ENCODE measurements at places on chromosomes 6 and 20. TPM values are rescaled to one million over a fixed set of nuclear protein-coding genes. Genes with fewer than 3 reads are reported as not detected.

DNA sequence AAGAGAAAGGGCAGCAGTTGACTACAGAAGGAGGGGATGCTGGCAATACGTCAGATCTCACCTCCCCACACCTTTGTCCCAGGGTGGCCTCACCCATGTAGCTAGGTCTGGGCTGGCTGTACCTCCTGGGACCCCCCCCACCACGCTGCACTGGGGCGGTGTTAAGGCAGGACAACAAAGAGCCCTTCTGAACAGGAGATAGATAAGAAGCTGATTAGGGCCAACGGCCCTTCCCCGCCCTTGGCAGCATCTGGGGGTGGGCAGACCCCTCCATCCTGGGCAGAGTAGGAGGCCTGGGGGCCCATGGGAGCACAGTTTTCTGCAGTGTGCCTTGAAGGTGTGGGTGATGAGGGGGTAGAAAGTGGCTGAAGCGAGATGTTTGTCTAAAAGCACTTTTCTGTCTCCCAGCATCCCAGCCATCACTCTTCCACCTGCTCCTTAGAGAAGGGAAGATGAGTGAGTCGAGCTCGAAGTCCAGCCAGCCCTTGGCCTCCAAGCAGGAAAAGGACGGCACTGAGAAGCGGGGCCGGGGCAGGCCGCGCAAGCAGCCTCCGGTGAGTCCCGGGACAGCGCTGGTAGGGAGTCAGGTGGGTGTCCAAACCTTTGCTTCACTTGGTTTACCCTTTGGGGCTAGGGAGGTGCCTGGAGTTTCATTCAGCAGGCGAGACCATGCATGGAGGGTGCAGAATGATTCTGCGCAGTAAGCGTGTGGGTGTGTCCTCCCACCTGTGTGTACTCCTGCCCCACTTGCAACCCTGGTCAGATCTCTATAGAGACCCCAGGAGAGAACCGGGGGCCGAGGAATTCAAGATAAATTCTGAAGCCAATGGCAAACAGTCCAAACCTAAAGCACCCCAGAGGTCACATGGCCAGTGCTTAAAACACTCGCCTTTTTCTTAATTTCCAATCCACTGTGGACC is 3.9 kb downstream of the HMGA1 start:
- H3K27ac ChIP-seq, result peak overlapping the region; percentile 70
- DNase-seq, result no peak
- H3K4me1 ChIP-seq, result peaks cover 31% of the 10 kb centered on the region
- H3K4me3 ChIP-seq, result peak overlapping the region; percentile 98
- no peaks in the 10 kb centered on the region for H3K27me3 ChIP-seq

- no peak for DNase-seq
- H3K4me1 ChIP-seq, result no peaks in the 10 kb centered on the region
- H3K36me3 ChIP-seq, result no peaks in the 10 kb centered on the region
- no peak overlapping the region for H3K4me3 ChIP-seq
Observed at GRCh38 chr20:1345030-1345755, 16.3 kb upstream of the SDCBP2 start.

DNA sequence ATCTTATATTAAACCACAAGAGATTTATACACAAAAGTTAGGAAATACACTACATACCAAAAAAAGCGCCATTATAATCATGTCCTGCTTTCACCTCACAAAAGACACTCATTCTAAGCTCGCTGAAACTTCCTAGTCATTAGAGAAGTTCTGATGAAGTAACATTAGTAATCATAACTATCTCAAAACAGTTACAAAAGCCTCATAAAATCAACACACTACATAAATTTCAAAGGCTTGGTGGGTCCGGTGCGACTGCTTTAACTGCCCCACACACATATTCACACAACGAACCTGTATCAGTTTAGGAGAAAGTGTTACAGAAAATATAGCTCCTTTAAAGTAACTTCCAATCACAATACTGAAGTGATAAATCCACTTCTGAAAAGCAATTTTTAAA is 1.9 kb downstream of the PHIP start:
- H3K36me3 ChIP-seq, result no peaks in the 10 kb centered on the region
- peaks cover 36% of the 10 kb centered on the region for H3K4me1 ChIP-seq
- no peaks in the 10 kb centered on the region for H3K27me3 ChIP-seq
- no peak for DNase-seq

The CENPW gene
- 23.7 TPM for total RNA-seq

- H3K4me1 ChIP-seq, result peaks cover 9% of the 10 kb centered on the region
- no peak overlapping the region for H3K4me3 ChIP-seq
- H3K27me3 ChIP-seq, result no peaks in the 10 kb centered on the region
- no peak for DNase-seq
- no peaks in the 10 kb centered on the region for H3K36me3 ChIP-seq
Observed at GRCh38 chr6:37922563-37922962, 103.0 kb downstream of the ZFAND3 start.

DNA sequence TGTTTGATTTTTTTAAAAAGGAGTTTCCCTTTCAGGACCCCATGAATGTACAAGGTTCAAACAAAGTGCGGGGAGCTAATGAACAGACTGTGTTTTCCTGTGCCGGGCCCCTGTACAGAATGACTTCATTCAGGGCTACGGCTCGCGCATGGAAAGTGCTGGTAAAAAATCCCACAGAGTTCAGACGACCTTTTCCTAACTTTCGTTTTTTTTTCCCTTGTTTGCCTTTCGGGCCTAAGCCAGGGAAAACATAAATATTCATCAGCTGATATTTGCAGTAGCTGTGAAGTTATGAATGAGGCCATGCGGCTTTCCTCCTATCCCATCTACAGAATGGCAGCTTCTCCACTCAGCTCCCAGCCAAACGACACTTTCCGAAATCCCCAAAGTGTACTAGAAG is 74.0 kb downstream of the HAO1 start:
- H3K27me3 ChIP-seq, result no peaks in the 10 kb centered on the region
- no peaks in the 10 kb centered on the region for H3K36me3 ChIP-seq
- no peak overlapping the region for H3K4me3 ChIP-seq
- H3K27ac ChIP-seq, result no peak overlapping the region
- no peak for DNase-seq

GRCh38 chr6:20069021-20069522 is 143.2 kb downstream of the MBOAT1 start:
- no peaks in the 10 kb centered on the region for H3K36me3 ChIP-seq
- H3K27ac ChIP-seq, result no peak overlapping the region
- H3K27me3 ChIP-seq, result no peaks in the 10 kb centered on the region
- no peak for DNase-seq
- H3K4me1 ChIP-seq, result no peaks in the 10 kb centered on the region

The HLA-DMB gene
- total RNA-seq, result 4.5 TPM

DNA sequence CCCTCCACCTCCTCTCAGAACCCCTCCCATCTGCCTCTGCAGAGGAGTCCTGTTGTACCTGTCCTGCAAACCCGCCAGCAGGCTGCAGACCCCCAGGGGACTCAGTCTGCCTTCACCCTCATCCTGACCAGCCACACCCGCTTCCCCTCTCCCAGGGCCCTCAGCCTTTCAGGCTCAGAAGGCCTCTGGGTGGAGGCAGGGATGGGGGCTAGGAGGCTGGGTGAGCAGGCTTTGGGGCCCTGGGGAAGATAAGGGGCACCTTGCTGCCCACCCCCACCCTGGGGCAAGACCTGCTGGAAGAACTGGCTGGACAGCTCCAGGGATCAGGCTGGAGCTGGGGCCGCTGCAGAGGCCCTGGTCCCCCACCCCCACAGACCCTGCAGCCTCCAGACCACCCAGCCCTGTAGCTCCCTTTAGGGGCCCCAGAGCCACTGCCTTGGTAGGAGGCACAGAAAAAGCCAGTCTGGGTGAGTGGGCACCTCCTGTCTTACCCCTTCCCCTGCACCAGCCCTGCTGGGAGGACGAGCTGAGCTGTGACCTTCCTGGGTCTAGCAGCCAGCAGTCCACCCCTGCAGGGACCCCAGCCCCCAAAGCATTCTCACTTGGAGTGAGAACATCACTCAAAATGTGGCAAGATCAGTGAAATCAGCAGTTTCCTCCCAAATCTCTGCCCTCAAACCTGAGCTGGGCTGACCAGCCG is 5.2 kb downstream of the TEAD3 start:
- H3K36me3 ChIP-seq, result no peaks in the 10 kb centered on the region
- no peak overlapping the region for H3K27ac ChIP-seq
- DNase-seq, result peak; percentile 46
- no peak overlapping the region for H3K4me3 ChIP-seq

- H3K27me3 ChIP-seq, result no peaks in the 10 kb centered on the region
- H3K4me3 ChIP-seq, result no peak overlapping the region
- H3K27ac ChIP-seq, result no peak overlapping the region
- peaks cover 6% of the 10 kb centered on the region for H3K36me3 ChIP-seq
- no peak for DNase-seq
Observed at GRCh38 chr20:63210011-63210605, 5.8 kb downstream of the YTHDF1 start.

The BPIFA1 gene
- not detected for total RNA-seq

DNA sequence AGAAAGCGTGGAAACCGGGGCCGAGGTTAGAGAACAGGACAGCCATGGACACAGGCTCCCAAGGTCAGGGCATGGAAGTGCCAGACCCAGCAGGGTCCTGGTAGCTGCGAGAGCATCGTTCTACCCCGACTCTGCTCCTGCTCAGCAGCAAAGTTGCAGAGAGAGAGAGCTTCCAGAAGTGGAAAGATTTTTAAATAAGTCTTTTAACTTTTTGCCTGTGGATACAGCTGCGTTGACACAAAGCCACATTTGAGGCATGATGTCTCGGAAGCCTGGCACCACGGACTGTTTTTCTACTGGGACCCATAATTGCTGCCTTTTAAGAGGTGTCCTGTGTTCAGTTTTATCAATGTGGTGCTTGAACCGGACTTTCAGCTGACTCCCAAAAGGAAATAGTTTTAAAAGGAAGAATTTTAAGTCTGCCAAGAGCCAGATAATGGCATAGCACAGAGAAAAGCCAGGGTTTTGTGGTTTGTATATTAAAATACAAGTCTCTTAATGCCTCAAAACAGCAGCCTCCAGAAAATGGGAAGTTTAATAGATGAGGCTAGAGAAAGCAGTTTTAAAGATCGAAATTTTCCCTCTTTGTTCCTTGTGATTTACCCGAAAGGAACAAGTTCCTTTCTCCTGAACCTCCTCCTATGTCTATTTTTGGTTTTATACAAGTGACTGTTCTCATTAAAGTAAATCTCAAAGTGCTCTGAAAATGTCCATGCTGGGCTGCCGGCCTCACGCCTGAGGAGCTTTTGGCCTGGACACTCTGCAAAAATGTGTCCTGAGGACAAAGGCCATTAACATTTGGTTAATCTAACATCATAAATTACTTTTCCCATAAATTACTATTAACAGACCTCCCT is 91.5 kb downstream of the RIN2 start:
- H3K27ac ChIP-seq, result no peak overlapping the region
- no peaks in the 10 kb centered on the region for H3K36me3 ChIP-seq
- H3K27me3 ChIP-seq, result no peaks in the 10 kb centered on the region
- H3K4me3 ChIP-seq, result no peak overlapping the region

The PNLDC1 gene
- 0.06 TPM for total RNA-seq

The SRPK1 gene
- total RNA-seq, result 105 TPM

GRCh38 chr6:41901882-41902519 is 6.8 kb upstream of the USP49 start:
- DNase-seq, result peak; percentile 16
- H3K27ac ChIP-seq, result no peak overlapping the region
- H3K36me3 ChIP-seq, result no peaks in the 10 kb centered on the region
- H3K4me3 ChIP-seq, result no peak overlapping the region
- H3K4me1 ChIP-seq, result no peaks in the 10 kb centered on the region
- H3K27me3 ChIP-seq, result no peaks in the 10 kb centered on the region

GRCh38 chr6:11806561-11807317 is 28.1 kb upstream of the ADTRP start:
- H3K4me3 ChIP-seq, result no peak overlapping the region
- H3K36me3 ChIP-seq, result no peaks in the 10 kb centered on the region
- H3K27ac ChIP-seq, result no peak overlapping the region
- peaks cover 17% of the 10 kb centered on the region for H3K4me1 ChIP-seq
